ENCODE measurements at places on chromosomes 1 and 21. TPM values are rescaled to one million over a fixed set of nuclear protein-coding genes. Genes with fewer than 3 reads are reported as not detected.

DNA sequence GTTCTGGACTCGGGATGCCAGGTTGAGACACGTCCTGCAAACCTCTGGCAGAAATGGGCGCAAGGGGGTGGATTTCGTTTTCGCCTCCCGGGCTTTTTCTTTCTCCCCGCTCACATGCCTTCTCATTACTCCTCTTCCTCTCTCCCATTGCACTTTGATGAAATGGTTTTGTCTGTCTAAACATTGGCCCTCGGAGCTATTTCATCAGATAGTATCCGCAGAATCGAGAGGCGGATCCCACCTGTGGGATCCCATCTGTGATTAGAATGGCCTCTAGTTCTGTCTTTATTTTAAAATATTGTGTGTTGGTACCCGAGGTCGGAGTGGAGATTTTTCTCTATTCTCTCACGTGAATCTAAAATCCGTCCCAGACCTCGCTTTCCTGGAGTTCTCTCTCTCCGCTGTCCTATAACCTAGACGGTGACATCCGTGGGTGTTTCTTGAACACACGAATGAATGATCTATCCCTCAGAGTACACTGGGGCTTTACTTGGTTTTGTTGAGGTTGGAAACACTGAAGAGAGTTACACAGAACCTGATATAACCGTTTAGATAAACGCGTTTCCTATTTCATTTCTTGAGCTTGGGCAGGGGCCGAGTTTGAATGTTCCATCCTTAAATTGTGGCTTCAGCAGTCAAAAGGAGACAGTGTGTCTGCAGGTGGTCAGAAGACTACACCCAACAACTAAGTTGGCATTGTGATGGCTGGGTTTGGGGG lies 2.0 kb downstream of the EDARADD start:
- peak overlapping the region; percentile 95 for H3K27ac ChIP-seq
- peaks cover 18% of the 10 kb centered on the region for H3K36me3 ChIP-seq
- peaks cover 17% of the 10 kb centered on the region for H3K27me3 ChIP-seq
- H3K4me3 ChIP-seq = peak overlapping the region; percentile 97

- DNase-seq = no peak
- H3K4me3 ChIP-seq = no peak overlapping the region
Observed at GRCh38 chr1:33893147-33893830, 29.4 kb downstream of the HMGB4 start.

GRCh38 chr1:18540136-18540765 lies 59.5 kb downstream of the KLHDC7A start:
- H3K4me3 ChIP-seq = no peak overlapping the region
- no peaks in the 10 kb centered on the region for H3K4me1 ChIP-seq
- H3K27ac ChIP-seq = no peak overlapping the region
- H3K36me3 ChIP-seq = no peaks in the 10 kb centered on the region

- peak overlapping the region; percentile 31 for H3K4me3 ChIP-seq
- H3K36me3 ChIP-seq = peaks cover 18% of the 10 kb centered on the region
- peak overlapping the region; percentile 97 for H3K27ac ChIP-seq
- H3K27me3 ChIP-seq = no peaks in the 10 kb centered on the region
- peaks cover 88% of the 10 kb centered on the region for H3K4me1 ChIP-seq
- DNase-seq = no peak
Observed at GRCh38 chr1:12148958-12149790, 17.6 kb upstream of the TNFRSF1B start.

Gene SPRR2G
- total RNA-seq = not detected

GRCh38 chr1:161080441-161081405 lies 8.6 kb downstream of the NECTIN4 start:
- DNase-seq = no peak
- no peaks in the 10 kb centered on the region for H3K27me3 ChIP-seq
- H3K4me1 ChIP-seq = peaks cover 7% of the 10 kb centered on the region
- no peaks in the 10 kb centered on the region for H3K36me3 ChIP-seq

Gene KRTAP8-1
- total RNA-seq = not detected

DNA sequence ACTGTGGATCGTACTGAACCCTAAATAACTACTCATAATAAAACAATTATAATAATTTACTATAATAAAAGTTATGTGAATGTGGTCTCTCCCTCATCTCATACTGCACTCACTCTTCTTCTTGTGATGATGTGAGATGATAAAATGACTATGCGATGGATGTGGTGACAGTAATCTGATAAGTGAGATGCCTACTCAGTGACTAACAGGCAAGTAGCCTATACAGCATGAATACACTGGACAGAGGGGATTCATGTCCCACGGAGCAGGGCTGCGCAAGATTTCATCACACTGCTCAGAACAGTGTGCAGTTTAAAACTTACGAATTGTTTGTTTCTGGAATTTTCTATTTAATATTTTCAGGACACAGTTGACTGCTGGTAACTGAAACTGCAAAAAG lies 304.0 kb downstream of the DUSP10 start:
- H3K4me1 ChIP-seq = peaks cover 28% of the 10 kb centered on the region

DNA sequence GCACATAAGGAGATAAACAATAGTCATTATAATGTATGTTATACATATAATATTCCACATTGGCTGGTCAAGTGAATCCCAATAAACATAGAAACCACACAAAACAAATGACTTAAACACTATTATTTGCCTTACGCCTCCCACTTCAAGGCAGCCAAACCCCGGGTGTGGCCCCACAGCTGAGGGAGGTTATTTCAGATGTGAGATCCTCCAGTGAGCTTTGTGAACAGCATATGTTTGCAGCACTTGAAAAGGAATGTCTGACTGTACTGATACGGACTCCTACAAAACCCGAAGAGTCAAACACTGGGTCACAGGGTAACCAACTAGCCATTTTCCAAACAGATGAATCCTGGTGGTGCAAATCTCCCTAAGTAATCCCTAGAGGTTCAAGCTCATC lies 27.1 kb upstream of the DISP1 start:
- no peak overlapping the region for H3K27ac ChIP-seq
- H3K27me3 ChIP-seq = peaks cover 10% of the 10 kb centered on the region
- no peak for DNase-seq

Gene CA6
- total RNA-seq = 2.2 TPM

GRCh38 chr1:226596531-226597165 lies 48.1 kb downstream of the STUM start:
- no peaks in the 10 kb centered on the region for H3K36me3 ChIP-seq
- H3K4me3 ChIP-seq = no peak overlapping the region
- H3K4me1 ChIP-seq = no peaks in the 10 kb centered on the region
- H3K27ac ChIP-seq = no peak overlapping the region
- peaks cover 13% of the 10 kb centered on the region for H3K27me3 ChIP-seq

DNA sequence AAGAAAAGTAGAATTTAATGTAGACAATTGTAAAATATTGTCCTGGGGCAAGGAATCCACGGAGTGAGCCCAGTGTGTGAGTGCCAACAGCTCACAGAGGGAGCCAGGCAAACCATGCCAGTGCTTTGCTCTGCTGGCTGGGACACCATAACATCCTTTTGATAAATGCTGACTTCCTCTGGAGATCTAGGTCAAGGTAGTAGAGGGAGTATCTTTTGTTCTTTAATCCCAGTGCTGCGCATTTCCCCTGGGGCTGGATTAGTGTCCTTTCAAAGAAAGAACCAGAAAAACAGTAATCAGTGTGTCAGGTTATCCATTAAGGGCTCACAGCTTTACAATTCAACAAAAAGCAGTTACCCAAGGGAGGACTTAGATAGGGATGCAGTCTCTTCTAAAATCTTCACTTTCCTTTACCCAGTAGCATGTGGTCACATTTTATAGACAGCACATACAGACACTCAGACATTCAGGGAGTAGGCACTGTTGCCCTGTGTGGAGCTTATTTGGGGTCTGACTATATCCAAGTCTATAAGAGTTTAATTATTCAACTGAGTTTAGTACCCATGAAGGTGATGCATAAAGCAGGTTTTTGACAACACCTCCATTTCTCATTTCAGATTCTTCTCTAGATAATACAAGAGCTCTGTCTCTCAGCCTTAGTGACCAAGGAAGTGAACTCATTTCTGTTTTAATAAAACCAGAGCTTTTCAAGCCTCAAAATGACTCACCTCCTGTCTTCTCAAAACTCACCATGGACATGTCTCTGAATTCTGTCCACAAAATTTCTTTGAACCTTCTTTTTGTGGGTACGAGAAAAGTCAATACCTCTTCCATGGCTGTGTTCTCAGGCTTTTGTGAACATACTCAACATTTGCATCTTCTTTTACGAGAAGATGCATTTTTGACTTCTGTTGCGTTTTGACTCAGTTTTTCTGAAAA lies 215.3 kb downstream of the BRINP2 start:
- DNase-seq = no peak
- no peaks in the 10 kb centered on the region for H3K27me3 ChIP-seq
- no peaks in the 10 kb centered on the region for H3K36me3 ChIP-seq

DNA sequence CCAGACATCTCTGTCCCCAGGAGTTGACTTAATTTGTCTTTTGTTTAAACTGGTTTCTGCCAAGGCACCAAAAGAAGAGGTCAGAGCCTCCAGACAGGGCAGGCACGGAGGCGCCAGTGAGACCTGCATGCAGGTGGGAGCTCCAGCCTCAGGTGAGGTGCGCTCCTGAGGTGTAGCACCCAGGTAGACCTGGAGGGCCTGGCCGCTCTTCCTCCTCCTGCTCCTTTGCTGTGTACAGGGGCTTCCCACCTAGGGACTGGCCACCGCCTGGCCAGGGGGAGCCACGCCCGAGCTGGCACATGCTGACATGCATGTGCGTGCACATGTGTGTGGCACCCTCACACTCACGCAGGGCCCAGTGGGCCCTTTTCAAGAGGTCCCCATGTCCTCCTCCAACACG lies 158.7 kb downstream of the PEX14 start:
- no peaks in the 10 kb centered on the region for H3K4me1 ChIP-seq
- H3K27me3 ChIP-seq = peaks cover 5% of the 10 kb centered on the region
- DNase-seq = no peak
- no peak overlapping the region for H3K4me3 ChIP-seq
- H3K36me3 ChIP-seq = no peaks in the 10 kb centered on the region
- no peak overlapping the region for H3K27ac ChIP-seq

Gene FCN3
- not detected for total RNA-seq

DNA sequence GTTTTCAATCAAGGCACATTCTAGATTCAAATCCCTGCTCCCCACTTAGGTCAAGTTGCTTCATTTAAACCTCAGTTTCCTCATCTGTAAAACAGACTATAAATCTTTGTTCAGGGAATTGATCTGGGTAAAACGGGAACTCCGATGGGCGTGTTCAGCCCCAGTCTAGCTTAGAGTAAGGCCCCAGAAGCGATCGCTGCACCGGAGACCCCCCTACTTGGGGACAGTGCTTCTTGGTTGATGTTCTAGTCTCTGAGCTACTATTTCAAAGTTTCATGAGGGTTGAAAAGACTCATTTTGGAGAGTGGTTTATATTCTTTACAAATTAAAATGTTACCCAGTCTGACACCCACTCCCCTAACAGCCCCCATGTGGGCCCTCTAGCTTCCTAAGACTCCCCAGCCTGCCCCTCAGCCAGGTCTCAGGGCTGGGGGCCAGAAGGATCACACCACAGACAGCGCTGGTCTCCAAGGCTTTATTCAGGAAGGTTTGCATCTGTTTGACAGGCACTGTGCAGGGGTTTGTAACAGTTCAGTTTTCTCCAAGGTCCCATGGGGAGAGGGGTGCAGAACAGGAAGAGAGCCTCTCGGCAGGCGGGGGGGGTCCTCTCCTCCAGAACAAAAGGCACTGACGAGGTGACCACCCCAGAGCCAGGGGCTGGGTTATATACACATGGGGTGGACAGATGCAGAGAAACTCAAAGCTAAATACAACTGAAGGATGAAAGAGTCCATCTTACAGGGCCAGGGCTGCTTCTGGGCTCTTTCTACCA lies 82.9 kb downstream of the STUM start:
- H3K27ac ChIP-seq = no peak overlapping the region
- H3K4me1 ChIP-seq = peaks cover 54% of the 10 kb centered on the region
- H3K36me3 ChIP-seq = peaks cover 35% of the 10 kb centered on the region
- H3K27me3 ChIP-seq = peaks cover 5% of the 10 kb centered on the region
- no peak overlapping the region for H3K4me3 ChIP-seq

GRCh38 chr1:79460773-79461436 lies 454.4 kb upstream of the ADGRL4 start:
- H3K27ac ChIP-seq = no peak overlapping the region
- H3K27me3 ChIP-seq = no peaks in the 10 kb centered on the region
- no peaks in the 10 kb centered on the region for H3K4me1 ChIP-seq
- H3K36me3 ChIP-seq = no peaks in the 10 kb centered on the region
- no peak overlapping the region for H3K4me3 ChIP-seq

Gene TBX15
- not detected for total RNA-seq
